ENCODE measurements at places on chromosomes 7 and 10. TPM values are rescaled to one million over a fixed set of nuclear protein-coding genes. Genes with fewer than 3 reads are reported as not detected.

COL13A1 gene
- 0.69 TPM for polyA plus RNA-seq

MOSPD3 gene
- 18.7 TPM for polyA plus RNA-seq

STMP1 gene
- polyA plus RNA-seq = 48.8 TPM

SYCE1 gene
- 1.2 TPM for polyA plus RNA-seq

SPDYE16 gene
- polyA plus RNA-seq = 0.06 TPM

NODAL gene
- polyA plus RNA-seq = not detected

All from sigmoid colon (tissue), 7 donors.